ENCODE measurements at places on chromosomes 7 and 10.

DNA sequence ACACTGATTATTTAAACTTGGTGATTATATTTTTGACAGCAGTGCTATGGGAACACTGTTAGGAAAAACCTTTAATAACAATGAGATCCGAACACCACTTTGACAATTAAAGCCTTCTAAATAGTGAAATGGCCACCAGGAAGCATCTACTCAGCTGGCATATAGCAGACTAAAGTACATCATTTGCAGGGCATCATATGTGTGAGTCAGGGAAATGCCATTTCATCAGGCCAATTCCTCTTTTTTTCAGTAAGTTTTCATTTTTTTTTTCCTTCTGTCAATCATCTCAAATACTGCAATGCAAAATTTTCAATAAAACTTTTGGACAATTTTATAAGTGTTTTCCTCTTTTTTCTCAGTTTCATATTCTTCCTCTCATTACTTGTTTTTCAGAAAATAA is 521.4 kb upstream of the SEMA3D start:
- DNase-seq: no peak

- no peak for DNase-seq
These were observed 13.5 kb downstream of the CHST15 start for GRCh38 chr10:124079864-124080263.

- no peak for DNase-seq
These were observed 25.9 kb downstream of the HELLS start for GRCh38 chr10:94571528-94571927.

- no peak for DNase-seq
These were observed 144.6 kb upstream of the TMEM106B start for GRCh38 chr7:12066521-12066920.

- no peak for DNase-seq
These were observed 16.0 kb upstream of the VWA2 start for GRCh38 chr10:114223066-114223465.

DNA sequence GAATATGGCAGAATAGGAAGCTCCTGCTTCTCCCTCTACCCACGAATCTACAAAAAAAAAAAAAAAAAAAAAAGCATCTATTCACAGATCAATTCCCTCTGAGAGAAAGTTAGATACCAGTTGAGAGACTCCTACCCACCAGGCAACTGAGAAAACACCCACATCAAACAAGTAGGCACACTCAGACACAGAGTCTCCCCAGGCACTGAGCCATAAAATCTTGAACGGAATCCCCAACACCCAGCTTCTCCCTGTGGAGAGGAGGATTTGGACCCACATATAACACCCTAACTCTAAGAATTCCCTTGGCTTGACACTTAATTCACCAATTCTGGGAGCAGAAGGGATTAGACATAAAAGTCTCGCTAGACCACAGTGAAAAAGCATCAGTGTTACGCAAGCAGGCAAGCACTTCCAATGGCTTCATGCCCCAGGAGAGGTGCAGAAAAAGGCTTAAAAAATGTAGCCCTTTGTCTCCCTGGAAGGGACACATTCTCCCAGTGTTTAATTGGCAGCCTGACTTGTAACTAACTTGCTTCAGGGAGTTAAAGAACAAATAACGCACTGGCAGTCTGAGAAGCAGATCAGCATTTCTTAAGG is 192.2 kb downstream of the ELAPOR2 start:
- no peak for DNase-seq

DNA sequence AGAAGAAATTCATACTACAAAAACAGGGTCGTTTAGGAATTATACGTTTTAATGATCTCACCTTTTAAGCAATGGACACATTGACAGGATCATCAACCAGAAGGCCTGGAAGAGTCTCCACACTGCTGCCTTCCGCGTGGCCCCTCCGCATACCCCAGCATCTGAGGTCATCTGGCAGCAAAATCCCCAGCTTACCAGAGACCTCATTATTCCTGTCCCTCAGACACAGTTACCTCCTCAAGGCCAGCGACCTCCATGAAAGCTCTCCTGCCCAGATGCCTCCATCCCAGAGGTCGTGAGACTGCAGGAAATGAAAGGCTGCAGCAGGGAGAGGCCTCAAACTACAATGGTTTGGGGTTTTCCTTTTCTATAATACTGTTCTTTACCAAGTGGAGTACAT is 14.8 kb upstream of the GSAP start:
- no peak for DNase-seq

DNA sequence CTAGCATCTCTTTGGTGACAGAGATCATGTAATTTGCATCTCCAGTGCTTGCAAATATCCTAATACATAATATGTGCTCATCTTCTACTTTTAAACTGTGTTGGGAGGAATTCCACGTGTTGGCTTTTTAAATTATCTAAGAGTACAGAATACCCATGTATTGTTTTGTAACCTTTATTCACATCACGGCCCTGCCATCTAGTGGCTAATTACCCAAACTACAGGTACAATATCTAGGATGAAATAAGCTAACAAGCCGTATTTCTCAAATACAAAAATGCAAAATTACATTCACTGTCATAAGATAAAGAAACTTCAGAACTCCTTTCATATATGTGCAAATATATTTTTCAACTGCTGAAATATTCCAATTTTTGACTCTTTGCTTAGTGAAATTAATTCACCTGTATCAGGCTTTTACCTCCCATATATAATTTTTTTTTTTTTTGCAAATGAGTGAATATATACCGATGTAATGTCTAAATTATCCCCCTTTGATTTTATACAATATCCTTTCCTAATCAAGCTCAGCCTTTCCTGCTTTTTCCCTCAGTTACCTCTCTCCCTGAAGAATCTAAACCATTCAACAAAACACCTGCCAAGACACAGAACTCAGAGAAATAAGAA is 30.3 kb upstream of the LSM8 start:
- peak; percentile 6 for DNase-seq

DNA sequence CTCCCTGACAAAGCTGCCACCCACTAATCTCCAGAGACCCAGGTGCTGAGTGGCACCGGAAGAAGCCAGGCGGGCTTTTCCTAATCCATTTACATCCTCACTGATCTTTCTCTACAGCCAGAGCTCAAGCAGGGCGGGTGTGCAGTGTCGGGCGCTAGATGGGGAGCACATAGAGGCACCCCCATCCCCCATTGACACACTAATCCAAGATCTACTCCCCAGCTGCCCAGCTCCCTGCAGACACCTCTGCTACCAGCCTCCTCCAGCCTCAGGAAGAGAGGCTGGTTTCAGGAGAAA is 22.2 kb downstream of the FRMPD2 start:
- DNase-seq: no peak

Data from H54 (cell line).